ENCODE measurements at places on chromosomes 3 and 15.

GRCh38 chr15:36390491-36390890 is 188.9 kb upstream of the CDIN1 start:
- no peak for DNase-seq

- DNase-seq: no peak
Measured at GRCh38 chr15:67822537-67823313, 2.6 kb upstream of the SKOR1 start.

DNA sequence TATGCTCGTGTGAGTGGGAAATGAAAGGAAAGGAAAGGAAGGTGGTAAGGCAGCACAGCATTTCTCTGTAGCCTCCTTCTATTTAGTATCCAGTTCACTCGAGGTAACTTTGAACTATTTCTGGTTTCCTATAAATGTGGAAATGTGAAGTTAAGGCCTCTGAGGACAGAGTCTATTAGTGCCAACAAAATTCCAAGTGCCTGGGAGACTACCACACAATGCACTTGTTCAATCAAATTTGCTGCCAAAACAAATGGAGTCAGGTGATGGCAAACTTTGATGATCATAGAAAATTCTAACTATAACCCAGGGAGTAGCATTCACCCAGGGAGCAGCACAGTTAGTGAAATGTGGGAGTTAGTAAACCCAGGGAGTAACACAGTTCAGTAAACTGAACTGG is 155.1 kb downstream of the ALCAM start:
- DNase-seq: no peak

DNA sequence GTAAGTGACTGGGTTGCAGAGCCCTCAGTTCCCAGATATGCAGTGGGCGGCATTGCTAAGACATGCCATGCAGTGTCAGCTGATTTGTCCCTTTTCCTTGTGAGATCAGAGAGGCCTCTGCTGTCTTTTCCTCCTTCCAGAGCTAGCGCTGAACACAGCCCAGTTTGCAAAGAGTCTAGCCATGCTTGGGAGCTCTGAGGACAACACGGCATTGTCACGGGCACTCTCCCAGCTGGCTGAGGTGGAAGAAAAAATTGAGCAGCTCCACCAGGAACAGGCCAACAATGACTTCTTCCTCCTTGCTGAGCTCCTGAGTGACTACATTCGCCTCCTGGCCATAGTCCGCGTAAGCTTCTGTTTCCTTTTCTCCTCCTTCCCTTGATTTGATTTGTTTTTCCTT is 20.0 kb upstream of the SNX22 start:
- no peak for DNase-seq

GRCh38 chr15:70722266-70723121 is 40.9 kb downstream of the UACA start:
- no peak for DNase-seq

- DNase-seq: no peak
Measured at GRCh38 chr15:100350434-100351226, 8.9 kb upstream of the ADAMTS17 start.

- no peak for DNase-seq
Measured at GRCh38 chr15:91782221-91782620, 71.3 kb upstream of the SLCO3A1 start.

GRCh38 chr3:171648069-171648468 is 162.2 kb downstream of the PLD1 start:
- DNase-seq: no peak

GRCh38 chr15:93088981-93089726 is at the start of gene RGMA:
Gene RGMA, minus strand, starts transcription at chr15:93089211. Its CDS starts 279 bp downstream, at chr15:93088932.
- DNase-seq: no peak

- no peak for DNase-seq
Measured at GRCh38 chr3:145490088-145491048, 670.6 kb downstream of the PLOD2 start.

- DNase-seq: no peak
Measured at GRCh38 chr15:44489464-44489863, 47.5 kb upstream of the EIF3J start.

DNA sequence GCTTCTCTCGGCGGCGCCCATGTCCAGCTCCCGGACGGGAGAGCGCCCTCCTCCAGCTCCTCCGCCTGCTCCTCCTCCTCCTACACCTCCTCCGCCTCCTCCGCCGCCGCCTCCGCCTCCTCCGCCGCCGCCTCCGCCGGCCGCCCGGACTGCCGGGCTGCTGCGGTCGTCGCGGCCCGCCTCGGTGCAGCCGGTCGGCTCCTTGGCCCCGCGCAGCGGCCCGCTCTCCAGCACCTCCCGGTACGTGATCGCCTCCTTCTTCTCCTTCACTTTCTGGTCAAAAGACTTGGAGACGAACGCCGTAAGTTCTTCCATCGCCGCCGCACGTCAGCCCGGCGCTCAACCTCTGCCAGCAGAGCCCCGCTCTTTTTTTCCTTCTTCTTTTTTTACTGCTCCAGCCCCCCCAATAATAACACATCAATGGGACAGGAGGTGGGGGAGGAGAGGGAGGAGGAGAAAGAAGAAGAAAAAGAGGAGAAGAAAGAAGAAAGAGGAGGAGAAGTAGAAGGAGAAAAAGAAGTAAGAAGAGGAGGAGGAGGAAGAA is 438 bp downstream of the SHOX2 start:
- no peak for DNase-seq
